Glutamatergic neuron (in vitro differentiated cells): ENCODE measurements at places on chromosomes 3 and 15. TPM values are rescaled to one million over a fixed set of nuclear protein-coding genes. Genes with fewer than 3 reads are reported as not detected.

GRCh38 chr15:89041507-89041906, 46.7 kb upstream of the ABHD2 start:
- no peak for DNase-seq

PODXL2 gene
- total RNA-seq, result 139 TPM

DNA sequence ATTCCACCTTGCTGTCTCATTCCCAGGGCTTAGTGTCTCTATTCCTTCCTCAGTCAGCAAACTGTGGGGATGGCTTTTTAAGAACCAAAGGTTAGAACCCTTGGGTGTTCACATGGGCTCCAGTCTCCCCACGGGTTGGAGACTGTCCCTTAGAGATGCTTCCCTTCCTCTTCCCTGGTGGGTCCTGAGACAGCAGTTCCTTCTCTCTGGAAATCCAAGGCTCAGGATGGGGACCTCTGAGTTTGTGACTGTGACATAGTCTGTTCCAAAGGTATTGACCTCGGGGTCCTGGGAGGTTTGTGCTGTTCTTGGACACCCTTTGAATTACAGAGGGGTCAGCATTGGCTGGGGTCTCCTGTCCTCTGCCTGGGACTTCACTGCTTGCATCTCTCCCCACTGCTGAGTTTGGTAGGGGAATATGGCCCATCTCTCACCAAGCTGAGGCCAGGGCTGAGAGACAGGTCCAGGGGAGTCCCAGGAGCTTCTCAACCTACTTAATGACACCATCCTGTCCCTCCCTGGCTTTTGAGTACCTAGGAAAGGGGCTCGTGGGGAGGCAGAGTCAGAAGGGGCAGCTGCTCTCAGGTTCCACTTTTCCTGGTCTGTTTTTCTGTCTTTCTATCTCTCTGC, 1.5 kb downstream of the GRM2 start:
- DNase-seq, result no peak

GRCh38 chr3:128372281-128372680, 94.4 kb downstream of the DNAJB8 start:
- DNase-seq, result no peak

IL17RE gene
- 3.9 TPM for total RNA-seq

DNA sequence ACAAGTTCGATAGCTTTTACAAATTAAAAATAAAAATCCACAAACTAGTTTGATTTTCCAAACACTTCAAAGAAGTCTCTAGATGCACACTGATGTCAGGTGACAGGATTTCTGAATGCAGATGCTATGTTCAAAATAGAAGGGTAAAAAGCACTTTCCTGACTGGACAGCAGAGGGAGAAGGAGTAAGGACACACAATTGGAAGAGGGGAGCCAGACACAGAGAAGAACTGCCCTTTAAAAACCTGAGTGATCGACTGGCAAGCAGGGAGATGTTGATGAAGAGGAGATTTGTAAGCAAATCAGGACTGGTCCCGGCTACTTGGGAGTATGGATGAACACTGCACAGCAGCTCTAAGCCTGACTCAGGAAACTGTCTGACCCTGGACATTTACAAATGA, 612.8 kb downstream of the MAGI1 start:
- DNase-seq, result no peak

GRCh38 chr3:11053926-11054503, 61.5 kb downstream of the SLC6A1 start:
- DNase-seq, result no peak

DNA sequence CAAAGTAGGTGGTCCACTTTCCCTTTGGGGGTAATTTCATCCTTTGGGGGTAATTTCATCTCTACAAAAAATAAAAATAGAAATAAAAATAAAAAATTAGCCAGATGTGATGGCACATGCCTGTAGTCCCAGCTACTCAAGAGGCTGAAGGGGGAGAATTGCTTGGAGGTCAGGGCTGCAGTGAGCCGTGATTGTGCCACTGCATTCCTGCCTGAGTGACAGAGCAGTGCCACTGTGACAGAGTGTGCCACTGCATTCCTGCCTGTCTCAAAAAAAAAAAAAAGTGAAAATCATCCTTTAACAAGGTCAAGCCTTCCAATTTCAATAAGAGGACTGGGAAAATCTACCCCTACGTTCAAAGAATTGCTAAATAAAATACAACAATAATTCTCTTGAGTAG, 22.8 kb downstream of the SERP1 start:
- no peak for DNase-seq

DNA sequence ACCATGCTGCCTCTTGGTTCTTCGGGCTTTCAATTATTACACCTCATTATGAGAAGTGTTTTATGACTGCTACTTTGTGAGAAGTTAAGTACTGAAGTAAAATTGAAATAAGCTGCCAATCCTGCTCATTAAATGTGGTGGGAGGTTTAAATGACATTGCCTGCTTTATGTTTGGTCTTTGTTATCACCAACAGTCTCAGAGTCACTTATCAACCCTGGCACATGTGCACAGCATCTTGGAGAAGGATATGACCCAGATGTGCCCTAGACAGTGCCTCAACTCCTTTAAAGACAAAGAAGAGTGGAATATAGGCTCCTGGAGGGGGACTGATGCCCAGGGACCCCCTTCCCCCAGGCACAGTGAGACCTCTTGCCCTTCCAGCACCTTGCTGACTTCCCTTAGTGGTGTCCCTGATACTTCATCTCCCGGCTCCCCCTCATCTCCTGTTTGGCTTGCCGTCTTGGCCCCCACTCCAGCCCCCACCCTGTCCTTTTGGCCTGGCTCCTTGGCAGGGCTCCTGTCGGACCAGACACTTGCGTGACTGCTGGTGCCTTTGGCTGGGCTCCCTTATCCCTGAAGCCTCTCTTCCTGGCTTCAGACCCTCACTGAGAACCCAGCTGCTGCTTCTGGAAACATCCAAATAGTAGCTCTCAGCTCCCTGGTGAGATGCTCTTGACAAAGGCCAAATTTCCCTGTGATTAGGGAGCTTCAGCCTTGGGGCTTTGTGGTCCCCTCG, 39.8 kb downstream of the ARHGAP31 start:
- DNase-seq, result no peak

C3orf20 gene
- not detected for total RNA-seq

- DNase-seq, result no peak
Measured at GRCh38 chr15:57285386-57285785, 90.9 kb upstream of the CGNL1 start.

GRCh38 chr3:126024049-126024854, 55.3 kb downstream of the ROPN1B start:
- DNase-seq, result no peak

- no peak for DNase-seq
Measured at GRCh38 chr3:39960515-39961191, 151.2 kb downstream of the MYRIP start.

ACOX2 gene
- 0.59 TPM for total RNA-seq

DNA sequence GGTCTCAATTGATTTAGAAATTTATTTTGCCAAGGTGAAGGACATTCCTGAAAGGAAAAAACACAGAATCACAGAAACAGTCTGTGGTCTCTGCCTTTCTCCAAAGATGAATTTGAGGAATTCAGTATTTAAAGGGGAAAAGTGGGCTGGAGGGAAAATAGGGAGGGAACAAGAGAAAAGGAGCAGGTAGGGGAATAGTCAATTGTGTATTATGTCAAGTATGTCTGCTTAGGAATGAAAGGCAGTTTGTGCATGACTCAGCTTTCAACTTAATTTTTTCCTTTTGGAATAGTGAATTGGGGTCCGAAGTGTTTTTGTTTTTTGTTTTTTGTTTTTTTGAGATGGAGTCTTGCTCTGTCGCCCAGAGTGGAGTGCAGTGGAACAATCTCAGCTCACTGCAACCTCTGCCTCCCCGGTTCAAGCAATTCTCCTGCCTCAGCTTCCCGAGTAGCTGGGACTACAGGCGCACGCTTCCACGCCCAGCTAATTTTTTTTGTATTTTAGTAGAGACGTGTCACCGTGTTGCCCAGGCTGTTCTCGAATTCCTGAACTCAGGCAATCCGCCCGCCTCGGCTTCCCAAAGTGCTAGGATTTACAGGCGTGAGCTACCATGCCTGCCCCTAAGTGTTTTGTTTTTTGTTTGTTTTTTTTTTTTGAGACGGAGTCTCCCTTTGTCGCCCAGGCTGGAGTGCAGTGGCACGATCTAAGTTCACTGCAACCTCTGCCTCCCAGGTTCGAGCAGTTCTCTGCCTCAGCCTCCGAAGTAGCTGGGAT, 74.1 kb upstream of the MAP4 start:
- no peak for DNase-seq

GRCh38 chr15:40420793-40421192, 15.2 kb downstream of the IVD start:
- no peak for DNase-seq

- DNase-seq, result no peak
Measured at GRCh38 chr3:135237371-135238143, 442.5 kb downstream of the EPHB1 start.

- DNase-seq, result no peak
Measured at GRCh38 chr3:167972502-167972901, 123.2 kb downstream of the GOLIM4 start.

OCA2 gene
- total RNA-seq, result 1.7 TPM

- DNase-seq, result no peak
Measured at GRCh38 chr15:101641894-101642293, 10.3 kb downstream of the TM2D3 start.

GUCA1C gene
- total RNA-seq, result not detected

GRCh38 chr15:61410662-61411061, 181.6 kb upstream of the RORA start:
- no peak for DNase-seq
